Activated T-cell treated with anti-CD3 and anti-CD28 coated beads, Interleukin-2, amount 50 U/mL, for 24 hours (primary cell): ENCODE measurements at places on chromosomes 5 and 9.

DNA sequence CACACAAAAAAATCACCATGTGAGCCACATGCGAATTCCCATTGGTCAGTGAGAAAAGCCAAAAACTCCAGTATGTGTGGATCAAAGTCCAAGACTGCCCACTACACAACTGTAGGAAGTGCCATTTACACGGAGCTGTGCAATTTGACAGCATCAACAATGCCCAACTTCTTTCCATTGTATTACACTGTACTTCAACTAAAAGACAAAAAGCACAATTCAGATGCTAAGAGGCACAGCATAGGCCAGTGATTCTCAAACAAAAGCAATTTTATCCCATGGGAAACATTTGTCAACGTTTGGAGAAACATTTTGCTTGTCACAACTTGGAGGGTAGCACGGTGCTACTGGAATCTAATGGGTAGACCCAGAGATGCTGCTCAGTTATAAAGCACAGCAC is 39.8 kb downstream of the IARS1 start:
- DNase-seq = no peak
- H3K27me3 ChIP-seq = no peaks in the 10 kb centered on the region
- peaks cover 97% of the 10 kb centered on the region for H3K36me3 ChIP-seq
- H3K4me3 ChIP-seq = no peak overlapping the region
- H3K4me1 ChIP-seq = no peaks in the 10 kb centered on the region

DNA sequence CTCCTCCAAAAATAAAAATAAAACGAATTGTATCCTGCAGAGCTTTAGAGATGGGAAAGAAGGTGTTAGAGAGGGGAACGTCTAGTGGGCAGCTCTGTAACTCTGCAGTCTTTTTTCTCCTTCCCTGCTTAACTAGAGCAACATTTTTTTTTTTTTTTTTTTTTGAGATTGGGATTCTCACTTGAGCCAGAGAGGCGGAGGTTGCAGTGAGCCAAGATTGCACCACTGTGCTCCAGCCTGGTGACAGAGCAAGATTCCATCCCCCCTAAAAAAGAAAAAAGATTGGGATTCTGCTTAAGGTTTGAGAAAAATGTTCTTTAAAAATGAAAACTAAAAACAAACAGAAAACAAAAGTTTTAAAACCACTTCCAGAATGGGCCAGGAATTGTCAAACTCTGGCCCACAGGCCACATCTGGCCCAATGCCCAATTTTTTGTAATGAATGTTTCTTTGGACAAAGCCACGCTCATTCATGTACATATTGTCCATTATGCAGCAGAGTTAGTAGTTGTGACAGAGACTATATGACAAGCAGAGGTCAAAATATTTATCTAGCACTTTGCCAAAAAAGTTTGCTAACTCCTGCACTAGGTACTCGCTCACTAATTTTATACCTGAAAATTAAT is 98.5 kb downstream of the ZCCHC7 start:
- no peak overlapping the region for H3K27ac ChIP-seq
- H3K36me3 ChIP-seq = peaks cover 19% of the 10 kb centered on the region
- peaks cover 29% of the 10 kb centered on the region for H3K4me1 ChIP-seq
- no peak for DNase-seq
- no peak overlapping the region for H3K4me3 ChIP-seq
- no peaks in the 10 kb centered on the region for H3K27me3 ChIP-seq

GRCh38 chr5:176373100-176373818 is 8.0 kb downstream of the ARL10 start:
- no peak overlapping the region for H3K27ac ChIP-seq
- H3K4me3 ChIP-seq = no peak overlapping the region

GRCh38 chr9:128690684-128691034 is 1.6 kb downstream of the SET start:
- H3K27ac ChIP-seq = peak overlapping the region; percentile 97
- H3K4me1 ChIP-seq = peaks cover 51% of the 10 kb centered on the region
- peaks cover 68% of the 10 kb centered on the region for H3K36me3 ChIP-seq
- DNase-seq = no peak
- peak overlapping the region; percentile 95 for H3K4me3 ChIP-seq
- no peaks in the 10 kb centered on the region for H3K27me3 ChIP-seq

- H3K4me3 ChIP-seq = no peak overlapping the region
- peaks cover 83% of the 10 kb centered on the region for H3K36me3 ChIP-seq
- no peaks in the 10 kb centered on the region for H3K27me3 ChIP-seq
- no peak overlapping the region for H3K27ac ChIP-seq
These were observed 41.2 kb downstream of the ANKS6 start for GRCh38 chr9:98755006-98755618.

- H3K36me3 ChIP-seq = peaks cover 40% of the 10 kb centered on the region
- peak; percentile 78 for DNase-seq
- no peaks in the 10 kb centered on the region for H3K27me3 ChIP-seq
- peak overlapping the region; percentile 91 for H3K27ac ChIP-seq
These were observed 53.5 kb downstream of the RGS3 start for GRCh38 chr9:113516840-113517577.

DNA sequence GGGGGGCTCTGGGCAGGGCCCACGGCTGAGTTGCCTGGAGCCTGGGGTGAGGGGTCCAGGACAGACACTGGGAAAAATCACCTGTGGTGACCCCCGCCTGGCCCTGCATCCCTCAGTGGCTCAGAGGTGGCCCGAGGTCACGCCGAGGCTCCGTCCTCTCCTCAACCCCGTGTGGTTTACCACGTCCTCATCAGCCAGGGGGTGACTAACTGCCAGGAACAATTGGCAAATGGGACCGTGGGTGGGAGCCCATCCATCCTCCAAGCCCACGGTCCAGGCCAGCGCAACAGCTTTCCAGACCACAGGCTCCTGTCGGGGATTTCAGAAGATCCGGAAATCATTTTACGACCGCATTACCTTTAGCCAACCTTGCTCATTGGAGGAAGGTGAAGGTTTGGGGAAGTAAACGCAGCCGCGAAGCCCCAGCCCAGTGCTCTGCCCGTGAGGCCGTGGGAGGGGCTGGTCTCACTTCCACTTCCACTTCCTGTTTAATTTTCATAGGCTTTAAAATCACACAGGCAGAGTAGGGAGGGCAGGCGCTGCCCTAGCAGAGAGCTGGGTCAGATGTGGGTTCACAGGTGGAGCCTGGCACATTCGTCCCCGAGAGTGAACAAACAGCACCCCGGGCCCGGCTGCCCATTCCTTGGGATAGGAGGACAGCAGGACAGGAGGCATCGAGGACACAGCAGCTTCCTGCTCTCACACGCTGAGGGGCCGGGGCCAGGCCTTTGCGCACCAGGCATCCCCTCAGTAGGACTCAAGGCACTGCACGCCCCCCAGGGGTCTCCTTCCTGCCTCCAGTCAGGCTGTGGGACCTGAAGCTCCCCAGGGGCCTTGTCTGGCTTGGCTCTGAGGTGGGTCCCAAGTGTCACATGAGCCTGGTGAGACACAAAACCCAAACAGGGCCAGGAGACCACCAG is 19.8 kb upstream of the SLC9A3 start:
- H3K4me1 ChIP-seq = peaks cover 14% of the 10 kb centered on the region
- H3K4me3 ChIP-seq = peak overlapping the region; percentile 18
- peaks cover 17% of the 10 kb centered on the region for H3K27me3 ChIP-seq
- DNase-seq = peak; percentile 63
- no peaks in the 10 kb centered on the region for H3K36me3 ChIP-seq

GRCh38 chr5:112374818-112375217 is 44.3 kb downstream of the EPB41L4A start:
- no peak for DNase-seq
- no peak overlapping the region for H3K27ac ChIP-seq
- H3K36me3 ChIP-seq = no peaks in the 10 kb centered on the region
- H3K4me1 ChIP-seq = no peaks in the 10 kb centered on the region
- no peak overlapping the region for H3K4me3 ChIP-seq

DNA sequence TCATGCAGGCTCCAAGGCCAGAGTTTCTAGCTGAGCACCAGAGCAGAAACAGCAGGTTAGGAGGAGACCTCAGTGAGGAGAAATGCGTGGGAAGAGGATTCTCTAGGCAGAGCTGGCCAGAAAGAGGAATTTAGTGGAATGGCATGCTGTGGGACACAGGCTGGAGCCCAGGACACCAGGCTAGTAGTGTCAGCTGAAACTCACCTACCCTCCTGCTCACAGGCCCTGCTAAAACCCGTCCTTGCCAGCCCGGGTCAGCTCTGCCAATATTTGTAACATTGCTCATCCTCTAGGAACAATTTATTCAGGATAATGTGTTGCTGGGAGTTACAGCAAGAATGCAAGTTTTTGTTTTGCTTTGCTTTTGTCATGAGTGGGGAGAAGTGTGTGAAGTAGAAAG is 40.2 kb upstream of the AGXT2 start:
- no peaks in the 10 kb centered on the region for H3K4me1 ChIP-seq
- DNase-seq = no peak
- H3K27me3 ChIP-seq = peaks cover 14% of the 10 kb centered on the region
- no peak overlapping the region for H3K27ac ChIP-seq
- no peaks in the 10 kb centered on the region for H3K36me3 ChIP-seq
- no peak overlapping the region for H3K4me3 ChIP-seq

DNA sequence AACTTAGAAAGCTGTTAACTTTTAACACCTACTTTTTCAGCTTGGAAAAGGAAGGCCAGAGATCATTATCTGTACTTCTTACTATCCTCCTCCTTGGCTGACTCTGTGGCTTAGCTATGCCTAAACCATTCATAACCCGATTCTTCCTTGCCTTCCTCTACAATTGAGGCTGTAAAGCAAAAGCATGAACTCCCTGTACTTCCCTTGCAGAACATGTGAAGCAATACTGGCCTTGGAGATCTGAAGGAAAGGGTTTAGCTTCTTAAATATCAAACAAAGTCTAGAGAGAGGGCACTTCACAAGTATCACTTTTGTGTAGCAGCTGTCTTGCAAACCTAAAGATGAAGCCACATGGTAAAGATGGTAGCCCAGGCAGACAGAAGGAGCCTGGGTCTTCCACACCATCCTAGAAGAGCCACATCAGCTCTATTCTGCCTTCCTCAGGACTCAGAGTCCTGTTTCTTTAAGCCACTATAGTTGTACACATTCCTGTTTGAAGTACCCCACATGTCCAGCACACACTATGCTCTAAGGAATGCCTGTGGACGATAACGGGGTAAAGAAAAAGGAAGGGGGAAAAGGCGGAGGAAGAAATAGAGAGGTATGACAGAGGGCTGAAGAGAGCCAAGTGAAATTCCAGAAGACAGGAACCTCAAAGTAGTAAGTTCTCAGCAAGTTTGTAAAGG is 169.2 kb downstream of the SLIT3 start:
- DNase-seq = no peak
- H3K36me3 ChIP-seq = no peaks in the 10 kb centered on the region
- H3K4me1 ChIP-seq = no peaks in the 10 kb centered on the region
